ENCODE measurements at places on chromosomes 3 and 15.

DNA sequence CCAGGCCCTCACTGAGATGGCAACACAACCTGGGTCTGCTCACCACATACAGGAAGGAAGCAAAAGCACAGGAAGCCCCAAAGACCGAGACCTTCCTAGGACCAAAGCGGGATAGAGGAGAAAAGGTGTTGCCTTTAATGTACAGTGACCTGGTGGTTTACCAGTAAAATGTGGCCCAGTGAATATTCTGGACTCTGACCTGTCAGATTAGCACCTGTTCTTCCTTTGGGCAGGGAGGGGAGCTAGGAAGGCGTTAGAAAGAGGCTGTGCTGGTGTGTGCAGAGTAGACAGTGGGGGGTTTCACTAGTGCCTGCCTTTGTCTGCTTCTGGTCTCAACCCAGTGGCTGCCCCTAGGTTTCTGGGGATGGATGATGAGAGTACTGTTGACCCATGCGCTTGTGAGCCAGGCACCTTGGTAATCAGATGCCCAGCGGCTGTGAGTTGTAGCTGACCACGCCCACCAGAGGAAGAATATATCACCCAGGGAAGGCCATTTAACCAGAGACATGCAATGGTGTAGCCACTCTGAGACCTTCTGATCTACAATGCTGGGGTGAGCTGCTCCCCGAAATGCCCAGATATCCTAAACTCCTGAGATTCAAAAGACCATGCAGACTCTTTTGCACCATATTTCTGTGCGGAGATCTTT is 90.1 kb upstream of the NEO1 start:
- no peak for DNase-seq

DNA sequence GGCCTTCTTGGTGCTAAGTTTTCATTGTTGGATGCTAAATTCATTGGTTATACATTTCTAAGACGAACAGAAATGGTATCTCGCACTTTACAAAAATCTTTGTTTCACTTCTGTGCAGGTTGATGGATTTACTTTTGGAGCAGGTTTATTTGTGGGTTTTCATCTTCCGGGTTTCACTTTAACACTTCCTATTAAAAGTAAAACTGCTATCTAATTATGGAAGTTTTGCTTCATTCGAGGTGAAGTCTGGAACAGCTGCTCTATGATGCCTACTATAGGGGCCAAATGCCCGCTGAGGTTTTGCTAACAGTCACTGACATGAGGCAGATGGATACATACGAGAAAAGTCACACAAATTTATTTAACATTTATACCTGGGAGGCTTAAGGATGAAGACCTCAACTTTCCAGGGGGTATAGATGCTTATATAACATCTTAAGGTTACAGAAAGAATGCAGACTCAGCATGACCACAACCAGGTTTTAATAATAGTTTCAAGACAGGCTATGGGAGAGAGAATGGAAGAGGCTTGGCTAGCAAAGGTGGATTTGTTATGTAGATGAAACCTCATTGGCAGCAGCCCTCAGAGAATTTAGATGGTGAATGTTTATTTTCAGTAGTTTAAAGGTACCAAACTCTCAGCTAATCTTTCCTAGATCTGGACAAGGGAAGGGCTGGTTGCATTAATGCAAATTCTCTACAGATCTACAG is 54.2 kb downstream of the OSTN start:
- no peak for DNase-seq

DNA sequence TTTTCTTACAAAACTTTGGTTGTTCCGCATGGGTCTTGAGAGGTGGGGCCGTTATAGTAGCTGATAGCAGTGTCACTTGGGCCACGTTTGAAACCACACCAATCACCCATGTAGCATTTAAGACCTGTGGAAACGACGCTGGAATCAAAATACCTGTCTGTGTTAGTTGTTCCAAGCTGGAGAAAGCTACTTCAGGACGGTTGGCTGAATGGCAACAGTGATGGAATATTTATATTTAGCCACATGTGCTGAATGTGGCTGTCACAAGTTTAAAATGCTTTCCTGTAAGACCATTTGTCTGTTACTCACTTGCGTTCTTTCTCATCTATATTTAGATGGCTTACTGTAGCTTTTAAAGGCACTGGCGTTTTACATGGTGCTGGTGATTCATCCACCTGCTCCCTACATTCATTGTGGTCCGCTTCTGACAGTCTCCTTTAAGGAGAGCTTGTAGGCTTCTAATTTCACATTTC is 1.4 kb downstream of the DNAJA4 start:
- DNase-seq, result no peak

GRCh38 chr3:11434017-11434526 is 161.9 kb downstream of the ATG7 start:
- DNase-seq, result no peak

DNA sequence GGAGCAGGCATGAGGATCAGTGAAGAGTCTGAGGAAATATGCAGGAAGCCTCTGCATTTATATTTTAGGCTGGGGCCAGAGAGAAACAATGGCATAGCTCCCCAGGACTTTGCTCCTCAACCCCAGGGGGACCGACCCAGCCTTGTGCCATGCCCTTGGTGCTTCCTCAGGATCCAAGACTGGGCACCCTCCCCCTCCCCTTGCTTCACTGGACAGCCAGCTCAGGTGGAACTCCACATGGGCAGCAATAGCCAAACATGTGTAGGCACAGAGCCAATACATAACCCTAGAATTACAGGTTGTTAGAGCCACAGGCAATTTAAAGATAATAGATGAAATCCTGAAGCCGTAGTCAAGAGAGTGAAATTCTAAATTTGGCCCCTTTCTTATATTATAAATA is 73.0 kb upstream of the ETV5 start:
- DNase-seq, result no peak
